Foreskin keratinocyte (primary cell): ENCODE measurements at places on chromosomes 12 and 14. TPM values are rescaled to one million over a fixed set of nuclear protein-coding genes. Genes with fewer than 3 reads are reported as not detected.

GRCh38 chr12:128388461-128389000 is 121.6 kb downstream of the TMEM132C start:
- DNase-seq = no peak

GRCh38 chr14:32648434-32648833 is 290.2 kb upstream of the NPAS3 start:
- DNase-seq = peak; percentile 20

DNA sequence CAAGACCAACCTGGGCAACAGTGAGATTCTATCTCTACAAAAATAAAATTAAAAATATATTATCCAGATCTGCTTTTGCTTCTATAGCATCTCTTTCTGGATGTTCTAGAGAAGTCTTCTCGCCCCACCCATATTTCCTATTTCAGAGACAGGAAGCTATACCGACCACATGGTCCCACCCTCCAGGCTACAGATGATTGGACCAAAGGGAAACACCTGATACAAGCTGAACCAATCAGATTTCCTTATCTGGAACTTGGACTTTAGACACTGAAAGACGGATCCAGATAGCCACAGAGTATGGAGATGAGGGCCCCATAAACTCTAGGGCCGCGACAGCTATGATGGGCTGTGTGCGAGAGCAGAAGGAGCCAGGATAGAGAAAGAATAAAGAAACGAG is 48.7 kb downstream of the CCDC60 start:
- DNase-seq = no peak

GRCh38 chr12:57461276-57461916 is 1.8 kb downstream of the GLI1 start:
- DNase-seq = no peak

DNA sequence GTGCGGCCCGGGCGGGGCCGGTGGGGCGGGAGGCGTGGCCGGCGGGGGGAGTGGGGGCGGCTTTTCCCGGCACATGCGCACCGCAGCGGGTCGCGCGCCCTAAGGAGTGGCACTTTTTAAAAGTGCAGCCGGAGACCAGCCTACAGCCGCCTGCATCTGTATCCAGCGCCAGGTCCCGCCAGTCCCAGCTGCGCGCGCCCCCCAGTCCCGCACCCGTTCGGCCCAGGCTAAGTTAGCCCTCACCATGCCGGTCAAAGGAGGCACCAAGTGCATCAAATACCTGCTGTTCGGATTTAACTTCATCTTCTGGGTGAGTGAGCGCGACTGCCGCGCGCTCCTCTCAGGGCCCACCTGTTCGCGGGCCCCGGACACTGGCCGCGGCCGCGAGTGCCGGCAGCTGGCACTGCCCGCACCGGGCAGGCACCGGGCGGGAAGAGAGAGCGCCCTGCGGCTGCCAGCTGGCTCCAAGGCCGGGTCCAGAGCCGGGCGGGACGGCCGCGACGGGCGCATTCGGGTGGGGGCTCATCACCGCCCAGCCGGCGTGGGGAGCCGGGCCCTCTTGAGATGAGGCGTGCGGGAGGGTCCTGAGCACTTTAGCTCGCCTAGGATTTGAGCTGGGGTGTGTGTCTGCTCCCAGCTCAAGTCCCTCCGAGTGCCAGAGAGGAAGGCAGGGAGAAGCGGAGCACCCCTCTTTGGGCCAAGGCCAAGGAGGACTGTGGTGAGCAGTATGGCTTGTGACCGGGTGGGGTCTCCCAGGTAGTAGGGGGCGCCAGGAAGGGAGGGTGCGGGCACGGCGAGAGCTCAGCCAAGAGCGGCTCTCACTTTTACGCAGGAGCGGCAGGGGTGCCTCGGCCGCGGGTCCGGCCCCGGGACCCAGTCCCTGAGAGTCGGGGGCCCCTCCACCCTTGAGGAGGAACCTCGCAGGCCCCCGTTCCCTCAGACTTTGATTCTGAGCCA is at the start of gene CD9:
Gene CD9 (plus strand): TSS at position 145 of the 957 bp plus-strand sequence. CDS start 100 bp downstream, at position 245.
- DNase-seq = no peak

DNA sequence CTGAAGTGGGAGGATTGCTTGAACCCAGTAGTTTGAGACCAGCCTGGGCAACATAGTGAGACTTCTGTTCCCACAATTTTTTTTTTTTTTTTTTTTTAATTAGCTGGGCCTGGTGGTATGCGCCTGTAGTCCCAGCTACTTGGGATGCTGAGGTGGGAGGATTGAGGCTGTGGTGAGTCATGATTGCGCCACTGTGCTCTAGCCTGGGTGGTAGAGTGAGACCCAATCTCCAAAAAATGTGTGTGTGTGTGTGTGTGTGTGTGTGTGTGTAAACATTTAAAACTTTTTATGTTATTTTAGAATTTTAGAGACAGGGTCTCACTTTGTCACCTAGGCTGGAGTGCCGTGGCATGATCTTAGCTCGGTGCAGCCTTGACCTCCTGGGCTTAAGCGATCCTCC is 6.8 kb downstream of the PPP1R36 start:
- peak; percentile 37 for DNase-seq

GRCh38 chr12:89947437-89948270 is 239.0 kb upstream of the ATP2B1 start:
- DNase-seq = peak; percentile 77

GRCh38 chr12:94305130-94305957 is 154.3 kb downstream of the CEP83 start:
- no peak for DNase-seq

- DNase-seq = no peak
These were observed 202.2 kb downstream of the TMEM132D start for GRCh38 chr12:129701631-129702101.

- no peak for DNase-seq
These were observed 269.4 kb upstream of the CCDC196 start for GRCh38 chr14:66216763-66217162.

DNA sequence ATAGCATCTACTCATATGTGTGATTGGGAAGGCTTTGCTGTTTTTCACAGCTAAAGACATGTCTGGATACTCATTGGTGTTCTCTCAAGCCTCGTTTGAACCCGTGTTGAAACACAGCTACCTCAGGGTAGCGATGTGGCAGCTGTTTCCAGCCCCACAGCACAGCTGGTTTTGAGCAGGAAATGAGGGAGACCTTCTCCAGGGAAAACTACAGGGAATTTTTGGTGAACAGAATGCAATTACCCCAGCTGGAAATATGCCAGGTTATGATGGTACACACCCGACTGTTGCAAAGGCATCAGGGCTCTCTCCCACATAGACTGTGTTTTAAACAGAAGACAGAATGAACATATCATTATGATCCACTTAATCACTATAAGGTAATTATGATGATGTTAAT is 828.9 kb downstream of the VRK1 start:
- no peak for DNase-seq

DNA sequence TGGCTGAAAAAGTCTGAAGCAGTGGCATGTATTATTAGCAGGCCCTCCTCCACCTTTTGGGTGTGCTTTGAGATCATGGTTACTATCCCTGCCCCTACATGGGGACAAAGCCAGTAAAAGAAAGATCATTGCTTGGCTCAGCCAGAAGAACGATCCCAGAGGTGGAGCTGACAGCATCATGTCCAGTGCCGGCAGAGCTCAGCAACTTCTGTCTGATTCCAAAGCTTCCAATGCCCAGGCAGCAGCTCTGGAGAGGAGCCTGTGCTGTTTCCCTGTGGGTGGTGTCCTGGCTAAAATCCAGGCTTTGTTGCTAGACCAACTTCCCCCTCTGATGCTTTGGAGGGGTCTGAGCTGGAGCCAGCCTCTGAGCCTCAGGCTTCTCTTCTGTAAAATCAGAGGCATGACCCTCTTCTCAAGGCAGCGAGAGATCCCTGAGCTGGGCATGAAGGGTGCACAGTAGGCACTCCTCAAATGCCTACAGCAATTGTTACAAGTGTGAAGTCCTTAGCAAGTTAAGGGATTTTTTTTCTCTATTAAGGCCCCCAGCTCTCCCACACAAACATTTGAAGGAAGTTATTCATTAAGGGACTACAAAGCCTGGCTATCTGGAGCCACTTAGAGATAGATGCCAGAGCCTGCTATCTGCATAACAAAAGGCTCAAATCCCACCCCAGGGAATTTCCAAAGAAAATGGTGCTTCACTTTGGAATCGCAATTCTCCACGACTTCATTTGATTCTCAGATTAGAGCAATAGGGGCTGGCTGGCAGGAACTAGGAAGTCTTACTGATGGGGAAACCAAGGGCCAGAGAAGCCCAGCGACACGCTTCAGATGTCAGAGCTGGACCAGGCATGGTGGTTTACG is 10.9 kb upstream of the GSC start:
- no peak for DNase-seq

GRCh38 chr14:77141214-77142004 is at the start of gene ZDHHC22:
Gene ZDHHC22 (minus strand): TSS chr14:77141791. CDS start chr14:77139738, 2,053 bp downstream.
- DNase-seq = no peak

- DNase-seq = no peak
These were observed 110.0 kb downstream of the DYRK2 start for GRCh38 chr12:67758521-67758920.

GRCh38 chr14:86515195-86515594 is 985.3 kb downstream of the FLRT2 start:
- DNase-seq = no peak

GRCh38 chr12:59459966-59460660 is 135.7 kb upstream of the SLC16A7 start:
- DNase-seq = peak; percentile 34

- DNase-seq = no peak
These were observed 162.6 kb upstream of the CCND2 start for GRCh38 chr12:4111010-4111409.

DNA sequence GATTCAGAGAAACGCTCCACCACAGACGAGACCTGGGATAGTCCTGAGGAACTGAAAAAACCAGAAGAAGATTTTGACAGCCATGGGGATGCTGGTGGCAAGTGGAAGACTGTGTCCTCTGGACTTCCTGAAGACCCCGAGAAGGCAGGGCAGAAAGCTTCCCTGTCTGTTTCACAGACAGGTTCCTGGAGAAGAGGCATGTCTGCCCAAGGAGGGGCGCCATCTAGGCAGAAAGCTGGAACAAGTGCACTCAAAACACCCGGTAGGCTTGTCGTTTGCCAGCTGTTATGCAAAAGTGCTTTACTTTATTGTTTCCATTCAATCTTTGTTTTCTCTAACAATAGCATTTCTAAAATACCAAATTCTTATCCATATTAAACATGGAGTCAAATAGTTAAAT is 287.3 kb downstream of the NAV3 start:
- no peak for DNase-seq

DNA sequence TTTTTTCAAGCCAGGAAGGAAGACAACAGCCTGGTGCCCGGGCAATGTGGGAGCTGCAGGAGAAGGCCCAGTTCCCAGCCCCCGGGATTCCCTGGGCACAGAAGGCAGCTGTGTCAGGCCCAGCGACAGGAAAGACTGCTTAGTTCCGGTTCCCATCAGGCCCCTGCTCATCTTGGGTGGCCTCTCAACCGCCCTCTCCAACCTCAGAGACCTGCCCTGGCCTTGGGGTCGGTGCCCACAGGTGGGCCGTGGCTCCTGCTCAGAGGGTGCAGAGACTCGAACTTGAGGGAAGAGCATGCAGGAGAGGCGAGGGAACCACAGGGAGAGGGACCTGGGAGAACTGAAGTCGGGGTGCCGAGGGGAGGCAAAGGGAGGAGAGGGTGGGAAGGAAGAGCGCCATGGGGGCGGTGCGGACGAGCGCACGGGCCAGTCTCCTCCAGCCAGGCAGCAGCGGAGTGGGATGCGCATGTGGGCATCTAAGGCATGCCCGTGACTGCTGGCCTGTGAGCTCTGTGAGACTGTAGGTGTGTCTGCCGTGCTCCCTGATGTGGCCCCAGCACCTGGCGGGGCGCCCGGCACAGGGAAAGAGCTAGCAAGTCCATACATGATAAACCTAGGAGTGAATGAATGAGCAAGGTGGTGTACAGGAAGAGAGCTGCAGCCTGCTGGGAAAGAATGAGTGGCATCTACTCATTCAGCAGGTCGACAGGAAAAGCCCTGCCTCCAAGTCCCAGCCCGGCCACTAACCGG is 42.7 kb downstream of the SSH1 start:
- peak; percentile 99 for DNase-seq

GRCh38 chr12:68227356-68227755 is 1.7 kb upstream of the IL26 start:
- DNase-seq = no peak

DNA sequence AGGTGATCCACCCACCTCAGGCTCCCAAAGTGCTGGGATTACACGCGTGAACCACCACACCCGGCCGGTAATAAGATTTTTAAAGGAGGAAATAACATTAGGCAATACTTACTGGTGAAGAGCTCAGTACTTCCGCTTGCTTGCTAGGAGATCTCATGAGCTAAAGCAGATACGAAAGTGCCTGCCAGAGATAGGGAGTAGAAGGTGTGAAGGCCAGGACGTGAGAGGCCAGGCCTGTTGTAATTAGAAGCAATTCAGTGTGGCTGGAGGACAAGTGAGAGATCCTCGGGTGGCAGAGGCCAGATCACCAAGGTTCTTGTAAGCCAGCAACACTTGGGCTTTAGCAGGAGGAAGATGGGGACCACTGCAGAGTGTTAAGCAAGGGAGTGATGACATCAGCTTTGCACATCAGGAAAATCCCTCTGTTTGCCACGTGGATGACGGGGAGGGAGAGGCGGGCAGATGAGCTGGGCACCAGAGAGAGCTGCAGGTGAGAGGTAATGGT is 7.6 kb downstream of the TECPR2 start:
- DNase-seq = no peak

GRCh38 chr12:56014205-56014604 is 6.6 kb upstream of the IKZF4 start:
- DNase-seq = no peak

GRCh38 chr14:99574099-99574880 is 29.7 kb downstream of the CCDC85C start:
- peak; percentile 59 for DNase-seq

GRCh38 chr12:66062290-66062625 is 68.3 kb downstream of the LLPH start:
- DNase-seq = no peak

- no peak for DNase-seq
These were observed 18.2 kb downstream of the IFNG-AS1 start for GRCh38 chr12:68007466-68007865.

DNA sequence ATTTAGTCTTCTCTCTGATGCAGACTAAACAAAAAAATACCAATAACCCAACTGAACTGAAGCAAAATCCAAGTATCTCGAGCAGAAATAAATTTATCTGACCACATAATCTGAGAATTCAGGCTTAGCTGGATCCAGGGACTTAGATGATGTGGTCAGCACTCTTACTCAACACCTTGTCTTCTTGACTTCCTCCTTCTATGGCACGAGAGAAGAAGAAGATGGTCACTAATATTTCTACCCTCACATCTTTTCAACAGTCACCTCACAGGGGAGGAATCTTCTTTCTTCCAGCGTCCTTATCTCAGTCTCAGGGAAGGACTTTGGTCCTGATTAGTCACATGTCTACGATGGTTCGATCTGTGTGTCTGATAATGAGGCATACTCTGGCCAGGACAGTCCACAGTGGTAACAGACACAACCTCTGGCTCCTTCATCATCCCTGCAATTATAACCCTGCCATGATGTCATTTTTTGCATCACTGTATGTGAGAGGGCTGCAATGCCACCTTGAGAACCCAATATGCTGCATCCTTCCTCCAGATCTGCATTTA is 15.8 kb downstream of the RGS6 start:
- DNase-seq = no peak

Gene DBX2
- not detected in 2 replicates for polyA plus RNA-seq

Gene VDR
- polyA plus RNA-seq = 14.9 and 15.8 TPM in 2 replicates

Gene TAS2R50
- polyA plus RNA-seq = not detected in 2 replicates

Gene HOTAIR
- 4.8 and 7.8 TPM in 2 replicates for polyA plus RNA-seq

Gene GPR132
- polyA plus RNA-seq = not detected in 2 replicates

Gene LMNTD1
- not detected in 2 replicates for polyA plus RNA-seq

Gene AMN
- polyA plus RNA-seq = 0.56 and 0.77 TPM in 2 replicates
